ENCODE measurements at places on chromosomes 6 and 20. TPM values are rescaled to one million over a fixed set of nuclear protein-coding genes. Genes with fewer than 3 reads are reported as not detected.

- no peaks in the 10 kb centered on the region for H3K4me1 ChIP-seq
- DNase-seq: no peak
- H3K36me3 ChIP-seq: no peaks in the 10 kb centered on the region
- H3K4me3 ChIP-seq: no peak overlapping the region
- H3K27ac ChIP-seq: no peak overlapping the region
Observed at GRCh38 chr6:27777614-27778355, 134.4 kb downstream of the OR2B2 start.

BPI gene
- not detected for total RNA-seq

PBOV1 gene
- not detected for total RNA-seq

- no peaks in the 10 kb centered on the region for H3K27me3 ChIP-seq
- DNase-seq: no peak
- no peak overlapping the region for H3K27ac ChIP-seq
- H3K4me1 ChIP-seq: no peaks in the 10 kb centered on the region
Observed at GRCh38 chr6:45229416-45229815, 98.7 kb upstream of the RUNX2 start.

DNA sequence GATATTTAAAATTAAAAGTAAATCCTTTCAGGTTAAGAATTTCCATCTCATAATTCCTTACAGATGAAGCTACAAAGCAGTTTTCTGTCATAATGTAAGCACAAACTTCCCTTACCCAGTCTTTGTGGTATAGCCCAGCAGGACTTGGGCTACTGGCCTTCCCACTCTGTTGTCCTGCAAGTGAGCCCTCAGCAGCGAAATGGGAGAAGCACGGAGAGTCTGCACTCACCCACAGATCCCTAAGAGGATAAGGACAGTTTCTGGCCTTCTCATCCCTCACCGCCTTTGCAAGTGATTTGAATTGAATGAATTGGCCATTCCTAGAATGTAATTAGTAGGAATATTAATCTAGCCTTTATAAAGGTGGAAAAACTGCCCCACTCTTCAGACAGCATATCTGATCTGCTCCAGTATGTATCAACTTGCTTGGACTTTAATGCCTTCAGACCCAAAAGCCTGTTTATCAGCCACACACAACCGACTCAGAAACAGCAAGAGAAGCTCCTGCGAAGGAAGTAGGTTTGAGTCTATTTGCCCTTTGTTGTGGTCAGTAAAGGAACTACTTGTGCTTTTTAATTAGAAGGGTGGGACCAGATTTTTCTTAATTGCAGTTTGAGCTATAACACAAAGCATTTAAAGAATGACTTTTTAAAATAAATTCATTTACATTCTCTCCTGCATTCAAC lies 29.9 kb upstream of the PRDM1 start:
- peaks cover 3% of the 10 kb centered on the region for H3K27me3 ChIP-seq
- peaks cover 16% of the 10 kb centered on the region for H3K4me1 ChIP-seq
- no peak for DNase-seq
- H3K4me3 ChIP-seq: no peak overlapping the region

- peak overlapping the region; percentile 95 for H3K4me3 ChIP-seq
- H3K27me3 ChIP-seq: peaks cover 48% of the 10 kb centered on the region
- peaks cover 37% of the 10 kb centered on the region for H3K4me1 ChIP-seq
- H3K27ac ChIP-seq: peak overlapping the region; percentile 78
- peaks cover 7% of the 10 kb centered on the region for H3K36me3 ChIP-seq
- DNase-seq: no peak
Observed at GRCh38 chr6:21664314-21665109, 71.0 kb downstream of the SOX4 start.

- H3K4me3 ChIP-seq: no peak overlapping the region
- H3K27ac ChIP-seq: no peak overlapping the region
- no peak for DNase-seq
- H3K27me3 ChIP-seq: peaks cover 40% of the 10 kb centered on the region
- H3K36me3 ChIP-seq: no peaks in the 10 kb centered on the region
Observed at GRCh38 chr6:98044791-98045470, 761.9 kb upstream of the MMS22L start.

GRCh38 chr20:25039697-25040437 lies 18.1 kb downstream of the ACSS1 start:
- peaks cover 25% of the 10 kb centered on the region for H3K4me1 ChIP-seq
- no peak overlapping the region for H3K4me3 ChIP-seq
- H3K36me3 ChIP-seq: no peaks in the 10 kb centered on the region

GRCh38 chr20:38883081-38883980 lies 42.9 kb upstream of the FAM83D start:
- H3K27ac ChIP-seq: no peak overlapping the region
- DNase-seq: no peak
- H3K27me3 ChIP-seq: peaks cover 42% of the 10 kb centered on the region
- H3K36me3 ChIP-seq: no peaks in the 10 kb centered on the region
- H3K4me3 ChIP-seq: no peak overlapping the region

GRCh38 chr6:167706313-167707109 lies 120.2 kb upstream of the AFDN start:
- H3K27me3 ChIP-seq: peaks cover 21% of the 10 kb centered on the region
- H3K27ac ChIP-seq: no peak overlapping the region
- H3K4me1 ChIP-seq: peaks cover 4% of the 10 kb centered on the region
- DNase-seq: no peak
- no peaks in the 10 kb centered on the region for H3K36me3 ChIP-seq
- no peak overlapping the region for H3K4me3 ChIP-seq

GRCh38 chr6:3237761-3238662 lies 10.6 kb upstream of the TUBB2B start:
- H3K4me1 ChIP-seq: peaks cover 18% of the 10 kb centered on the region
- no peak overlapping the region for H3K27ac ChIP-seq
- no peak for DNase-seq
- H3K36me3 ChIP-seq: peaks cover 4% of the 10 kb centered on the region
- peaks cover 34% of the 10 kb centered on the region for H3K27me3 ChIP-seq
- no peak overlapping the region for H3K4me3 ChIP-seq

GRCh38 chr20:14672066-14672465 lies 334.7 kb upstream of the FLRT3 start:
- peaks cover 4% of the 10 kb centered on the region for H3K4me1 ChIP-seq
- H3K27me3 ChIP-seq: peaks cover 40% of the 10 kb centered on the region
- H3K4me3 ChIP-seq: no peak overlapping the region
- H3K36me3 ChIP-seq: peaks cover 9% of the 10 kb centered on the region
- no peak overlapping the region for H3K27ac ChIP-seq

OPRM1 gene
- not detected for total RNA-seq

GRCh38 chr6:34524499-34524898 lies 31.6 kb downstream of the SPDEF start:
- peaks cover 7% of the 10 kb centered on the region for H3K4me1 ChIP-seq
- H3K27ac ChIP-seq: no peak overlapping the region
- no peak overlapping the region for H3K4me3 ChIP-seq

- H3K36me3 ChIP-seq: peaks cover 19% of the 10 kb centered on the region
- H3K27me3 ChIP-seq: no peaks in the 10 kb centered on the region
- H3K27ac ChIP-seq: no peak overlapping the region
Observed at GRCh38 chr20:5990946-5991345, 40.5 kb downstream of the MCM8 start.

DNA sequence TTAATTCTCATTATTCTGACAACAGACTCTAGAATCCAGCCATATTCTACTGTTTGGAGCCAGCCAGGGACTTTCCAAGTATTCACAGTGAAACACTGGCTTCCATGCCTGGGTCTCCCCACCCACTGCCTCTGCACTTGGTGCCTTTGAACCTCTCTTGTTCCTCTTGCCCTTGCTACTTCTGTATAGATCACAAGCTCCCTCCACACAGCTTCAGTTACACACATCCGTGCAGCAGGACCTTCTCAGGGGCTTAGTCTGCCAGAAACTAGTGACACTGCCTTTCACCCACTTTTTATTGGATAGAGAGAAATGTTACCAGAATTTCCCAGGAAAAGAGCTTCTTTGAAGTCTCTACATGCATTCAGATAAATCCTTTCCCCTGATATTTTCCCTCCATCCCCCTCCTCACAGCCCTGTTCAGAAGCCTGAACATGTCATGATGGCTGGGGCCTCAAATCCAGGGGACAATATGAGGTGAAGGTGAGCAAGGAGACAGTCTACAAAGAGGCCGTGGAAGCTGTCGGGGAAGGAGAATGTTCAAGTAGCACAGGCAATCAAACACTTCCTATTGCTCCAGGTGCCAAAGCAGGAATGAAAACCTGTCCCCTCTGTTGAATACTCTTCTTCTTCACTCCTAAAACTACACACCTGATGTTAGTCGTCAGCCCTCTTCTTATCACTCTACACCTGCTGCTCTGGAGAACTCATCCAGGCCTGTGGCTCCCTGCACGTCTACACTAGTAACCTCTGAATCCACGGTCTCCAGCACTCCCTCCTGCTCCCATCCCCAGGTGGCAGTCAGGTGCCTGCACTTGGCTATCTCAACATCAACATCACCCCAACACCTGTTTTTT lies 20.2 kb upstream of the HLA-DOA start:
- no peak for DNase-seq
- no peak overlapping the region for H3K27ac ChIP-seq
- no peaks in the 10 kb centered on the region for H3K36me3 ChIP-seq

DNA sequence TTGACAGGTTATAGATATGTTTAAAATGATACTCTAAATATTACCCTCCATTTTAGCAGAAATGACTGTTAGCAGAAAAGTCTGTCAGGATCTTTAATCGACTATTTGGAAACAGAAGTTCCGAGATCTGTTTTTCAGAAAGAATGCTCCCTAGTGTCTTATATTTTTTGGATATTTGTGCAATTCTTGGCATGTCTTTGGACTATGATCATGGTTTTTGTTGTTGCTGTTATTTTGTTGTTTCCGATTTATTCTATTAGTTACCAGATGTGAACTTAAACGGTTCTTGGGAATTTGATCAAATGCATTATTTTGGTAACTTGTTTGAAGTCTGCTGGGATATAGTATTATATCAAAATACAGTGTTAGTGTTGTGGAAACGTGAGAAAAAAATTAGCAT lies 106.4 kb upstream of the CEP162 start:
- no peaks in the 10 kb centered on the region for H3K36me3 ChIP-seq
- no peak overlapping the region for H3K27ac ChIP-seq
- no peaks in the 10 kb centered on the region for H3K4me1 ChIP-seq

- no peak overlapping the region for H3K4me3 ChIP-seq
- peaks cover 13% of the 10 kb centered on the region for H3K27me3 ChIP-seq
- no peak for DNase-seq
- no peaks in the 10 kb centered on the region for H3K4me1 ChIP-seq
- no peaks in the 10 kb centered on the region for H3K36me3 ChIP-seq
Observed at GRCh38 chr6:16936893-16937292, 165.0 kb upstream of the STMND1 start.

RAB44 gene
- 0.07 TPM for total RNA-seq

GRCh38 chr20:9523636-9524035 lies 9.2 kb downstream of the LAMP5 start:
- no peaks in the 10 kb centered on the region for H3K36me3 ChIP-seq
- no peak for DNase-seq
- H3K27ac ChIP-seq: no peak overlapping the region
- peaks cover 19% of the 10 kb centered on the region for H3K27me3 ChIP-seq
- peaks cover 2% of the 10 kb centered on the region for H3K4me1 ChIP-seq

FOXP4 gene
- total RNA-seq: 62.2 TPM

VSTM2L gene
- 11.6 TPM for total RNA-seq

DNA sequence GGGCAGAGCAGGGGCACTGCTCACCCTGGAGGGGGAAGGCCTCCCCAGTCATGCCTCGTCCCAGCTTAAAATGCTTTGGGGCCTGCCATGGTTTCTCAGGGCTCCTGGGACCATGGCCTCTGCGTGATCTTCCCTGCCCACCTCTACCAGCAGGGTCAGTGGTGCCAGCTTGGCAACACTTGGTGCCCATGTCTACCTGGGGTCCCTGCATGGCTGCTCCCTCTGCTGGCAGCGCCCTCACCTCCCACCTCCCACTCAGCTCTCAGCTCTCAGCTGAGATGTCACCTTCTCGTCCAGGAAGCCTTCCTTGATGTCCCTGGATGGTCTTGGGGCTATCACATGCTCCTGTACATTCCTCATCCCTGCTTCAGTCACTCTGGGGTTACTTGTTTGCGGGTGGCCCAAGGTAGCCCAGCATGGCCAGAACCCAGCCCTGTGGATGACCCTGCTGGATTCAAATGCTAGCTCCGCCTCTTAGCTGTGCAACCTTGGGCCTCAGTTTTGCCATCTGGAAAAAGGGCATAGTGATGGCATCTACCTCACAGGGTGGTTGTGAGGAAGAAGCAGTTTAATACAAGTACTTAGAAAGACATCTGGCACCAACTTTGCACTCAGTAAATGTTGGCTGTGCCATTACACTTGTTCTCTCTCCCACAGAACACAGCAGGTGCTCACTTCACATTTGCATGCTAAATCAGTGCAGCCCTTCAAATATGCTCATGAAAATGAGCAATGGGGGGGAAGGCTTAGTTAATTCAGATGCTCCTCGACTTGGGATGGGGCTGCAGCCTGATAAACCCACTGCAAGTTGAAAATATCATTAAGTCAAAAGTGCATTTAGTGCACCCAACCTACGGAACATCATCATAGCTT lies 53.5 kb upstream of the PTPN1 start:
- H3K27me3 ChIP-seq: no peaks in the 10 kb centered on the region
- H3K27ac ChIP-seq: peak overlapping the region; percentile 41
- no peak overlapping the region for H3K4me3 ChIP-seq
- no peaks in the 10 kb centered on the region for H3K36me3 ChIP-seq
- peaks cover 3% of the 10 kb centered on the region for H3K4me1 ChIP-seq
- no peak for DNase-seq

- H3K27me3 ChIP-seq: no peaks in the 10 kb centered on the region
- H3K36me3 ChIP-seq: no peaks in the 10 kb centered on the region
- H3K27ac ChIP-seq: no peak overlapping the region
Observed at GRCh38 chr20:23570178-23570760, 2.0 kb upstream of the CST9L start.

TBX18 gene
- total RNA-seq: 8.2 TPM

DNA sequence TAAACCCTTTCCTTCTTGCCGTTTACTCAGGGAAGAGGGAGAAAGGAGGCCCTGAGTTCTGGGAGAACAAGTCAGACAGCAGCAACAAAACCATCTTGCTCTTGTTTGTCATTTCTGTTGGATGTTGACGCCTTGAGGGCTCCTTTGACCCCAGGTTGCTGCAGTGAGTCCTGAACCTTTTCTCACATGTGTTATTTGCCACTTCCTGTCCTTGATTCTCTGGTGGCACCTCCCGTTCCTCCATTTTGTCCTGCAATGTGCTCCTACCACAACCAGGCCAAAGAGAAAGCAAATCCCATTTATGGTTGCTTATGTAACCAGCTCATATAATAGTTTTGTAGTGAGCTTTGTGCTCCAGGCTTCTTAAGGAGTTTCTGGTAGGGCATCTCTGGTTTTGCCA lies 66.6 kb upstream of the ADGRF4 start:
- peaks cover 7% of the 10 kb centered on the region for H3K4me1 ChIP-seq
- no peaks in the 10 kb centered on the region for H3K27me3 ChIP-seq
- no peaks in the 10 kb centered on the region for H3K36me3 ChIP-seq

DNA sequence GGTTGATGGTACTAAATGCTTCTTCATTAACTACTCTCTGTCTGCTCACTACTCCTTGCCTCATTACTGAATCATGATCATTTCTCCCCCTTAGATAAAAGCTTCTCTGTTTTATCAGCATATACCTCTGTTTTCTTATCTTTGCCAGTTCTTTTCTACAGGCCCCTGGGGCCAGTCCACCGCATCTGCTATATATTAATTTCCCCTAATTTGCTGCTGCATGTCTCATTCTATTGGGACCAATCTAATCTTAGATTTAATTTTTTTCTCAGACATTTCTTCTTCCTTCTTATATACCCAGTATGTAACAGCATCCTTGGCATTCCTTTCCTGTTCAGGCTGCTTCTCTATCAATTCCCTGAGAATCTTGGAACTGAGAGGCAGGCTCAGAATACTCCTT lies 51.2 kb downstream of the GRIK2 start:
- H3K27ac ChIP-seq: no peak overlapping the region
- H3K4me3 ChIP-seq: no peak overlapping the region
- no peaks in the 10 kb centered on the region for H3K27me3 ChIP-seq

PCSK2 gene
- total RNA-seq: 61.2 TPM

SAMD5 gene
- total RNA-seq: 9.2 TPM

GRCh38 chr6:6856538-6857523 lies 250.9 kb upstream of the RREB1 start:
- H3K36me3 ChIP-seq: no peaks in the 10 kb centered on the region
- no peak for DNase-seq
- H3K4me3 ChIP-seq: peak overlapping the region; percentile 63
- peak overlapping the region; percentile 83 for H3K27ac ChIP-seq
- peaks cover 15% of the 10 kb centered on the region for H3K4me1 ChIP-seq

ACTL10 gene
- total RNA-seq: 1.7 TPM

Measured in type B pancreatic cell (in vitro differentiated cells).